ENCODE measurements at places on chromosomes 4 and X.

DNA sequence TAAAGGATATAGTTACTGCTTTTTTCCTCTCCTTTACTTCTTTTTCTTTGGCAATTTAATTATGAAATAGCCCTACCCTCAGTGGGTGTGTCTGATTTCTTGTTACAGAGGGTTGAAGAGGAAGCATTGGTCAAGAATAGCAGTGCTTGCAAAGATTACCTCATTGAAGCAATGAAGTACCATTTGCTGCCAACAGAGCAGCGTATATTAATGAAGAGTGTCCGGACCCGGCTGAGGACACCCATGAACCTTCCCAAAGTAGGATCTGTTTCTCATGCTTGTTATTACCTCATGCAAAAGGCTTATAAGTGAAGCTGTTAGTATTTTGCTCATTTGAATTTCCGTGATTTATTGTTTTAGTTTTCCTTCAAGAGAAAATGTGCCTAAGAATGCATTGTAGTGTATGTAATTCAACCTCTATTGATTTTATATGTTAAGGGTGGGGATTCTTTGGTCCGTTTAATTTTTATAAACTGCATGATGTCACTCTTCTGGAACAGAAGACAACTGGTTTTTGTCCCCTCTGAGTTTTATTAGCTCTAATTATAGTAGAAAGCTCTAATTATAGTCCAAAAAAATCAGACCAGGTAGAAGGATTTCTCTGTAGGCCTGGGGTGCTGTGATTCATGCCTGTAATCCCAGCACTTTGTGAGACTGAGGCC is 27.9 kb upstream of the MSMO1 start:
- DNase-seq, result no peak

DNA sequence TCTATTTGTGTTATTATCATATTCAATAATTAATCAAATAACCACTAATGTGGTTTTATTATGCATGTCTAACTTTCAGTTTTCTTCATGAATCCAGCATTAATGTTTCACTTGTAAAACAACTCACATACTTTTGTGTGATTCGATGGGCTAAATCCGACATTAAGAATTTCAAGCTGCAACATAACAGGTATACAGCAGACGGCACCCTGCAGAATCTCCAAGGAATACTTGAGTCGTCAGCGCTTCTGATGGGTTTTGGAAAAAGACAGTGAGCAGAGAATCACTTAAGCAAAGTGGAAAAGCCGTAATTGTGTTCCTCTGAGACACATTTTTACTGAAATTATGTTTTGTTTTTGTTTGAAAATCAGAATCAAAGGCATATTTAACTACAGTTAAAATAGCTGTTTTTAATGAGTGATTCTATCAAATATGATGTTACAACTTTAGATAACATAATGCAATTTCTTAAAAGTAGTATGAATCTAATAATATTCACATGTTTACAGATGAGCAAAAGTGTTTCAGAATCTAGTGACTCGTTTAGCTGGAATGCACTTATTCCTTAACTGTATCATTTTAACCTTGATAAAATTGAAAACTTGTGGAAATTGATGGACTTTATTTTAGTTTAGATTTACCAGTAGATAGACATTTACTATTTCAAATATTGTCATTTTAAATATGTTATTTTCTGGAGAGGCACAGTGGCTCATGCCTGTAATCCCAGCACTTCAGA is 514.8 kb downstream of the CCSER1 start:
- DNase-seq, result no peak

GRCh38 chr4:55410431-55410830 is 14.7 kb downstream of the TMEM165 start:
- DNase-seq, result no peak

- no peak for DNase-seq
Observed at GRCh38 chrX:101442085-101442484, 34.1 kb downstream of the HNRNPH2 start.

DNA sequence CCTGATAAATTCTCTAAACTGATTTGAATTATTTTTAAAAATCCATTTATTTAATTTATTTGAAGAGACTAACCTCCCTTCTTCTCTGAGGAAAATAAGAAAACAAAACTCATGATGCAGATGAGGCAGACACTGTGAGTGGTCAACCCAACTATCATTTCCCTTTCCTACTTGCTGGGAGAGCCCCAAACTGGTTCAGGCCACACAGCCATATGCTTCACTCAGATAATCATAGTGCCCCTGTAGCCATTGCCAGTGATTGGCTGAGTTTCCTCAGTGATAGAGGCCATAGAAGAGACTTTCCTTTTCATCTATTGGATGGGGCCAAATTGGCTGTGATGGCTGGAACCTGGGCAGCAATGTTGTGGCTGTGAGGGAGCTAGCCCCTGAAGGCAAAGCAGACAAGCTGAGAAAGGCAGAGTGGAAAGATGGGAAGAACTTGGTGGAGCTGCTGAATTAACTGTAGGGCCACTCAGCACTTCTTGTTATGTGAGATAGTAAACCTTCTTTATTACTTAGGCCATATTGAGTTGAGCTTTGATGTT is 49.8 kb downstream of the RAB33B start:
- DNase-seq, result no peak

- no peak for DNase-seq
Observed at GRCh38 chr4:39699687-39700409, 1.9 kb downstream of the UBE2K start.

GRCh38 chr4:75708218-75708691 is 16.1 kb upstream of the USO1 start:
- DNase-seq, result no peak

DNA sequence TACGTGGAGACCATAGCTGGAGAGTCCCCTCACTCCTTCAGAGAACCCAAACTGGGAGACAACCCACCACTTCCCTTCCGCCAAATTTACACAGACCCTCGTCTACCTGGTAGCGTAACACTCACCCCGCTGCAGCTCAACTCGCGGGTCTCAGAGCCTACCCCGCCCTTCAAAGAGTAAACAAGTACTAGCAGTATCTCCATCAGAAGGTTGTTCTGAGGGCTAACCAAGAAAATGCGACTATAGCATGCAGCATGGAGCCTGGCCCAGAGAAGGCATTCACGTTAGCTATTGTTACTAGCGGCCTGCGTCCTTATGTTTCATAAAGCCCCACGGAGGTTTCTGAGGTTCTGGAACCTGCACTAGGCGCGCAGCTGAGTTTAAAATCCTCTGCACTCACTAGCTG is 531 bp upstream of the MANBA start:
- DNase-seq, result no peak

DNA sequence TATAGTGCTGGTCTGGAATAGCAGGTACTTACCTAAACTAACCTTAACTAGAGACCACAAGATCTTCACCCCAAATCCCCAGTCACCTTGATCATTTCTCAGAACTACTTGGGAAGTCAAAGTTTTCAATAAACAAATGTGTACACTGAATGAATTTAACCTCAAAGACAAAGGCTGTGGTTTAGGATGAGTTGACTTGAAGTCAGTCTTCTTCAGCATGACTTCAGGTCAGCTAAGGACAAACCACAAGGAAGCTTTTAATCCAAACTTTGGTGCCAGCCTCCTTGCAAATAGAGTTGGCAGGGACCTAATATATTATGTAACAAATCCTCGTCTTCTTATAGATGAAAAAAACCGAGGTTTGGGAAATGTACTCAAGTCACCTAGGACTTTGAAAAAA is 21.2 kb upstream of the VCX2 start:
- no peak for DNase-seq

DNA sequence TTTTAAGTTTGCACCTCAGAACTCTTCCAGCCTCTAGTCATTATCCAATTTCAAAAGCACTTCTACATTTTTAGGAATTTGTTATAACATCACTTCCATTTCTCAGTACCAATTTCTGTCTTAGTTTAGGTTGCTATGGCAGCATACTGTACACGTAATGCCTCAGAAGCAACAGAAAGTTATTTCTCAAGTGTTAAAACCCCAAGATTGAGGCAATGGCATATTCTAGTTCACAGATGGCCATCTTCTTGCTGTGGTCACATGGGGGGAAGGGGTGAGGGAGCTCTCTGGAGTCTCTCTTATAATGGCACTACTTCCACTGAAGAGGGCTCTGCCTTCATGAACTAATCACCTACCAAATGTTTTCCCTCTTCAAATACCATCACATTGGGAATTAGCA is 220.3 kb upstream of the CTSO start:
- DNase-seq, result no peak

- DNase-seq, result no peak
Observed at GRCh38 chr4:8765084-8765483, 106.6 kb downstream of the HMX1 start.

- no peak for DNase-seq
Observed at GRCh38 chr4:1550122-1551070, 133.7 kb downstream of the FAM53A start.

DNA sequence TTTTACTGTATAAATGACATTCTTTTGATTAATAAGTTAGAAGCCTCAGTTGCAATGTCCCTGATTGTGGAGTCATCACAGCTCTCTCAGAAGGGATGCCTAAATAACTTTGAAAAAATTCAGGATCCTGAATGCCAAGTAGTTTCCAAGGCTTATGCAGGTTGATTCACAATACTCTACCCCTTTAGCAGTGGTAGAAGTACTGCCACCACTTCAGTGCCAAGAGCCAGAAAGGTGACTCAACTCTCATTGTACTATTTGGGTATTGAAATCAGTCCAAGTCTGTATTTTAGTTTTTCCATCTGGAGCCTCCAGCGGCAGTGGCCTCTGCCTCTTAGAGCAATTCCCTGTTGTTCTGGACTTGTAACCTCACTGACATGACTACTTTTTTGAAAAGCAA is 320.1 kb upstream of the NDST4 start:
- DNase-seq, result no peak

DNA sequence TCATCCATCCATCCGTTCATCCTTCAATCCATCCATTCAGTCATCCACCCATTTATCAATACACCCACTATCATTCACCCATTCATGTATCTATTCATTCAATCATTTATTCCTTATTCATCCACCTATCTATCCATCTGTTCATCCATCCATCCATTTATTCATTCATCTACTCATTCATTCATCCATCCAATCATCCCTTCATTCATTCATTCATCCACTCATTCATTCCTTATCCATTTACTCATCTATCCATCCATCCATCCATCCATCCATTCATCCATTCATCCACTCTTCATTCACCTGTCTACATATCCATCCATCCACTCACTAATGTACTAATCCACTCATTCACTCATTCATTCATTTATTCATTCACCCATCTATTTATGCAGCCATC is 9.5 kb downstream of the P2RY8 start:
- DNase-seq, result no peak

DNA sequence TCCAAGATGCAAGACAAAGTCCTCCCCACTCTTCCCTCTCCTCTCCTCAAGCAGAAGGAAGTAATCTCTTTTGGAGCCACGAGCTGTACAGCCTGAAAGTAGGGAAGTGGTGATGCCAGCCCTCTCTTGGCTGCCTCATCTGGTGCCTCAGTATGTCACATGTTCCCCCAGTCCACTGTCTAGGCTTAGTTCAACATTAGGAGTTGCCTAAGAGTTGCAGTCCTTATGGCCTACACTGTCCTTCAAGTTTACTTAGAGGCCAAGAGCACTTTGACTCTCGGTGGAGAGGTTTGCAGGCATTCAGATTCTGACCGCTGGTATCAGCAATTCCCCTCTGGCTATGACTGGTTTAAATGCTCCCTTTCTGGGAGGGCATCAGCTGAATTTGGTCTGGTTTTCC is 735.6 kb downstream of the GLUD2 start:
- DNase-seq, result no peak

GRCh38 chr4:41670530-41670929 is 78.0 kb downstream of the PHOX2B start:
- no peak for DNase-seq

GRCh38 chr4:120692964-120693363 is 229.6 kb downstream of the PRDM5 start:
- DNase-seq, result no peak

- no peak for DNase-seq
Observed at GRCh38 chr4:187617113-187617512, 378.5 kb upstream of the ZFP42 start.

GRCh38 chr4:143344041-143344440 is 7.4 kb downstream of the GAB1 start:
- no peak for DNase-seq

- no peak for DNase-seq
Observed at GRCh38 chr4:74206088-74206825, 48.3 kb downstream of the MTHFD2L start.

DNA sequence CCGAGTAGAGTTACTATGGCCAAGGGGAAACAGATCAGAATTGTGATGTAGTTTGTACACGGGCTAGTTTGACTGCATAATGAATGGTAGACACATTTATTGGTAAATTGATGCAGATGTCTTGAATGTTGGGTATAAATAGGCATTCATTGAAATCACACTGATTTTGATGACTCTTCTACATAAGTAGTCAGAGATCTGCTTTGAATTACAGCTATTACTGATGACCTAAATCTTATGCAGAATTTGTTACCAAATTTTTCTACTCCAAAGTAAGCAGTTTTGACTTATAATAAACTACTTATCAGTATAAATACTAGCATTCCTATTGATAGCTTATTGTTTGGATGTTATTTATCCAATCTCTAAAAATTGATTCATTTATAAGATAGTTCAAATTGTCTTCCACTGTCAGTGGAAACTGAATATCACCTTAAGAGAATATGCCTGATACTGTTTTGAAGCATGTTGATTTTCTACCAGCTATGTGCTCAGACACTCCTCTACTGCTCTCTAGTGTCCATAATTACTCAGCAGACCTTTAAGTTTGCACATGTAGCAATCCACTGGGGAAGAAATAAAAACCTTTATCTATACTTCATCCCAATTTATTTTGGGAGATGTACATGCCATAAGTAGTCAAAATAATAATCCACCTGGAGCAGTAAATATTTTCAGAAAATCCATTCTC is 120.3 kb downstream of the RASL11B start:
- peak; percentile 51 for DNase-seq

DNA sequence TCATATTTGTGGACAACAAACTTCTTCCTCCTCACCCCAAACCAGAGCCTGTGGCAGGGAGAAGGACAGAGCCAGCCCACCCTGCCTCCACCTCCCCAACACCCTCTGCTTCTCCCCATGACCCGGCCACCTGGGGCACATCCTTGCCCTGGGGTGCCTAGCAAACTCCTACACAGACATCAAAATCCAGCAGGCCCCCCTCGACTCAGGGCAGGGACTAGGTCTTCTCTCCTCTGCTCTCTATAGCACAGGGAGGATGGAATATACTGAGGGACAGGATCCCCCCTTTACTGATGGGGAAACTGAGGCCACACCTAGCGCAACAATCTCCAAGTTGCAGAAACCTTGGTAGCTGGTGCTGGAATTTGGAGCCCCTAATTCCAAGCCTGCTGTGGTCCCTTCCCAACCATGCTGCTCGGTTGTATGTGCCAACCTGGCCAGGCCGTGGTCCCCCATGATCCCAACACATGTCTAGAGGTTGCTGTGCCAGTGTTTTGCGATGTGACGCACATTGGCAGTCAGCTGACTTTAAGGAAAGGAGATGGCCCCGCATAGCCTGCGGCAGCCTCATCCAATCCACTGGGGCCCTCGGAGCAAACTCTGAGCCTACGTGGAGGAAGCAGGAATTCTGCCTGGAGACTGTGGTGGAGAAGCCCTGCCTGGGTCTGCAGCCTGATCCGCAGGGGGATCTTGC is 53.9 kb upstream of the ADRA2C start:
- no peak for DNase-seq

Measured in SK-N-SH (cell line).